ENCODE measurements at places on chromosomes 12 and 14. TPM values are rescaled to one million over a fixed set of nuclear protein-coding genes. Genes with fewer than 3 reads are reported as not detected.

The OTX2 gene
- not detected for total RNA-seq

The RIMBP2 gene
- not detected for total RNA-seq

The CD27 gene
- total RNA-seq: 39.3 TPM

The KLRG1 gene
- total RNA-seq: 5.4 TPM

The NTS gene
- not detected for total RNA-seq

The VWF gene
- not detected for total RNA-seq

The TRHDE gene
- not detected for total RNA-seq

The APOF gene
- not detected for total RNA-seq

The PTPRO gene
- 0.15 TPM for total RNA-seq

The HVCN1 gene
- total RNA-seq: 4.1 TPM

The INSM2 gene
- total RNA-seq: not detected

The GLI1 gene
- total RNA-seq: 0.07 TPM

The PRKAB1 gene
- total RNA-seq: 29.3 TPM

The RFX4 gene
- not detected for total RNA-seq

The MIPOL1 gene
- 0.14 TPM for total RNA-seq

The AQP2 gene
- not detected for total RNA-seq

The TEX52 gene
- total RNA-seq: 0.19 TPM

The PPP4R3A gene
- total RNA-seq: 96.4 TPM

The ZFHX2 gene
- 1.4 TPM for total RNA-seq

The CD163L1 gene
- not detected for total RNA-seq

The SRSF5 gene
- total RNA-seq: 289 TPM

The MMP14 gene
- 1.1 TPM for total RNA-seq

The IL22 gene
- 6.4 TPM for total RNA-seq

The GRIP1 gene
- total RNA-seq: 0.53 TPM

The TAS2R42 gene
- not detected for total RNA-seq

The KRT80 gene
- not detected for total RNA-seq

The IFNG-AS1 gene
- 1.1 TPM for total RNA-seq

The PSMD9 gene
- 60.7 TPM for total RNA-seq

The DLK1 gene
- not detected for total RNA-seq

The NOS1 gene
- not detected for total RNA-seq

The RASSF9 gene
- not detected for total RNA-seq

The SSTR1 gene
- not detected for total RNA-seq

The FLRT2 gene
- not detected for total RNA-seq

The ACSS3 gene
- total RNA-seq: not detected

The FGD6 gene
- total RNA-seq: 1.1 TPM

The HOTAIR gene
- total RNA-seq: not detected

The KRT3 gene
- total RNA-seq: not detected

The IAPP gene
- not detected for total RNA-seq

The CIT gene
- 61.7 TPM for total RNA-seq

The REM2 gene
- 0.36 TPM for total RNA-seq

The KRT73 gene
- total RNA-seq: not detected

The CISTR gene
- not detected for total RNA-seq

The OR6C2 gene
- not detected for total RNA-seq

The KRT82 gene
- total RNA-seq: not detected

The GUCY2C gene
- not detected for total RNA-seq

The KLRB1 gene
- total RNA-seq: 4.9 TPM

The ALG10 gene
- total RNA-seq: 19.4 TPM

The RBP5 gene
- total RNA-seq: 0.21 TPM

The SUPT16H gene
- 156 TPM for total RNA-seq

The TESPA1 gene
- total RNA-seq: 74.8 TPM

Data from activated CD4-positive, alpha-beta memory T cell treated with anti-CD3 and anti-CD28 coated beads for 36 hours (primary cell).